ENCODE measurements at places on chromosomes 12 and 14.

DNA sequence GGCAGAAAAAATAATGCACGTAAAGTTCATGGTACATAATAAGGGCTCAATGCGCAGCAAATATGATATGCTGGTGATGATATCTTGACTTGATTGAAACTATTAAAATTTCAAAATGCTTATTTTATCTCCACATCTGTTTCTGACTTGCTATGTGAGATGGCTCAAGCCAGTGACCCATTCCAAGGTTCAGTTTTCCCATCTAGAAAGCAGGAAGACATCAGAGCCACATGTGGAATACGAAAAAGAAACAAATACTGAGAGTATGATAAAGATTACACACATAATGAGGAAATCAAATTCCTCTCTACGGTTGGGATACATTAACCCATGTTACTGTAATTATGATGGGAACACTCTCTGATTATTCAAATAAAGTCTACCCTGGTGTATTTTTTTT lies 24.0 kb upstream of the TSPAN11 start:
- DNase-seq: no peak

DNA sequence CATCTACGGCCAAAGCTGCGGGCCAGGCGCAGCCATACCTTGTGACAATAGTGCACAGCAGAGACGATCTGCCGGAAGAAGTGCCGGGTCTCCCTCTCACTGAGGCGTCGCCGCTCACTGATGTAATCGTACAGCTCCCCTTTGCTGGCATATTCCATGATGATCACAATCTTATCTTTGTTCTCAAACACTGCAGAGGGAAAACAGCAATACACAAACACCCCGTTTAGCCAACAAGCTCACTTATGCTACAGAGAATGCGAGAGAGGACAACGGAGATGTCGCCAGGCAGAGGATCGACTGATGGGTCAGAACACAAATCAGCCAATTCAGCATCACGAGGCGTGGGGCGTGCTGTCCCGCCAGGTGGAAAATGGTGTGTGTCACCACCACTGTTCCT lies 52.1 kb downstream of the NUAK1 start:
- DNase-seq: no peak

DNA sequence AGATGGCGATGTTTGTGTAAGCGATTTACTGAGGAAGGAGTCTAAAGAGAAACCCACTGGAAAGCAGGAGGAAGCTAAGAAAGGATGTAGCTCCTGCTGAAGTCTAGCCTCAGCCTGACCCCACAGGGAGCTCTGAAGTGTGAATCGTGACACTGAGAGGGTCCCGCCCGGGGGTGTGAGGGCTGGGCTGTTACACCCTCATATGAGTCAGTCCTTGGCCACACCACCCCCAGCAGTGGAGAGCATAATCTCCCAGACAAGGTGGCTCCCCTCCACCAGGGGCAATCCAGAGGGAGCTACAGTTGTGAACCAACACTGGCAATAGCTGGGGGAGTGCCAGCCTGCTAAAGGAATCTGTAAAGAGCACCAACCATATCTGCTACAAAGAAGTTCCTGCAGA lies 31.5 kb downstream of the SVOP start:
- DNase-seq: no peak

DNA sequence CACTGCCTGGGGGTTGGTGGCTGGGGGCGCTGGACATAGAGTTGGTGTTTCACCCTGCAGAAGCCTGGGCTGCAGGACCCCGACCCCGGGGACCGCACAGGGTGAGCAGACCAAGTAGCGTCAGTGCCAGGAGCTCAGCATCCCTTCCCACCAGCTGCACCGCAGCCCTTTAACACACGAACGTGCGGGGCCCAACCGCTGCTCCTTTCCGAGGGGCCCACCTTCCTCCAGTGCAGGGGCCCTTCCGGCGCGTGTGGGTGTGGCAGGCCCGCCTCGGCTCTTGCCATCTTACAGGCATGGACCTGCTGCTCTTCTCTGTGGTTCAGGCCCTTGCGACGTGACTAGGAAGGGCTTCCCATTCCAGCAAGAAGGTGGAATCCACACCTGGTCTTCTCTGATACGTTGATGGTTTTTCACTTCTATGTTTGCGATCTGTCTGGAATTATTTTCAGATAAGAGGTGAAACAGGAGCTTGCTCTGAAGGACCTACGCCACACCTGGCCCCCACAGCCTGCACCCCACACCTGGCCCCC lies 47.8 kb downstream of the LRCOL1 start:
- no peak for DNase-seq

GRCh38 chr12:122265886-122266229 lies 436 bp downstream of the VPS33A start:
- DNase-seq: no peak

DNA sequence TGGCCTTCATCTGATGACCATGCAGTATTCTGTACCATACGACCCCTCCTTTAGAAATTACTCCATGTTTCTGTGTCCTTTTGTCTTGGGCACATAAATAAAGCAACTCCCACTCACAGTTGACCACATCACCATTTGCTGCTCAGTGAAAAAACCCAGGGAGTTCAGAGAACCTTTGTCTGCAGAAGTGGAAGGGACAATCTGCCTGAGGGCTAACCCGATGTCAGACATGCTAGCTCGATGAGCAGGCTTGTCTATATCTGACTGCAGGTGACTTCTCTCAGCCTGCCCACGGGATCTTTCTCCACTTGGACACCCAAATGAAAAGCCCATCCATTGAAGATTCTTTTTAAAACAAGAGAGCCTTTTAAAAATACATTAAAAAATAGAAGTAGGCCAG lies 45.7 kb upstream of the GRIP1 start:
- DNase-seq: no peak

- DNase-seq: no peak
Measured at GRCh38 chr14:54123841-54124240, 167.2 kb upstream of the BMP4 start.

DNA sequence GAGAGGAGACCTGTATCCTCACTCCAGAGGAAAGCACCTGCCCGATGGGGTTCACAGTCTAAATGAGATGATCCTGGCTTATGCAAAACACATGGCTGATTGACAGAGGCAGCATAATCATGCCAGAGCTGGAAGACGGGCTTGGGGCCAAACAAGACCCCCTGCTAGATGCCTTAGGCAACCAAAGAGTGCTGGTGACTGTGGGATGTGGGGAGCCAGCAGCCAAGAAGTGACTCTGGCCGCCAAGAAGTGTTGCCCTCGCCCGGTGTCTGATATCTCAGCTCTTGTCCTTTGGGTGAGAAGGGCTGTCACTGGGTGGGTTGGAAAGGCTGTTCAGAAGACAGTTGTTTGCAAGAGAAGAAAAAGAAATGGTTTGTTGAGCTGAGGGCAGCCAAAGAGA lies 56.7 kb downstream of the PLEKHG3 start:
- no peak for DNase-seq

- no peak for DNase-seq
Measured at GRCh38 chr14:89730687-89731086, 223.8 kb downstream of the EFCAB11 start.

GRCh38 chr14:71365361-71365760 lies 458.1 kb downstream of the PCNX1 start:
- DNase-seq: no peak

DNA sequence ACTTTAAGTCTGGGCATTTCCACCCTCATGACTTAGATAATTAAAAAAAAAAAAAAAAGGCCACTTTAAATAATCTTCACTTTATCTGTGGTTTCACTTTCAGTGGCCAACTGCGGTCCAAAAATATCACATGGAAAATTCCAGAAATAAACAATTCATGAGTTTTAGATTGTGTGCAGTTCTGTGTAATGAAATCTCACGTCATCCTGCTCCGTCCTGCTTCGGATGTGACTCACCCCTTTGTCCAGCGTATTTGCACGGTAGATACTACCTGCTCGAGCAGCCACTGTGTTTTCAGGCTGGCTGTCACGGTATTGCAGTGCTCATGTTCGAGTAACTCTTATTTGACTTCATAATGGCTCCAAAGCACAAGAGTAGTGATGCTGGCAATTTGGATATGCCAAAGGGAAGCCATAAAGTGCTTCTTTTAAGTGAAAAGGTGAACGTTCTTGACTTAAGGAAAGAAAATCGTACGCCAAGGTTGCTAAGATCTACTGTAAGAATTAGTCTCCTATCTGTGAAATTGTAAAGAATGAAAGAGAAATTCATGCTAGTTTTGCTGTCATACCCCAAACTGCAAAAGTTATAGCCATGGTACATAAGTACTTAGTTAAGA lies 2.4 kb downstream of the E2F7 start:
- DNase-seq: no peak
